ENCODE measurements at places on chromosomes 12 and 14.

GRCh38 chr14:74141703-74142102, 56.9 kb downstream of the LIN52 start:
- H3K4me3 ChIP-seq: no peak overlapping the region
- no peak for DNase-seq
- no peaks in the 10 kb centered on the region for H3K36me3 ChIP-seq
- no peaks in the 10 kb centered on the region for H3K27me3 ChIP-seq
- H3K4me1 ChIP-seq: peaks cover 28% of the 10 kb centered on the region
- no peak overlapping the region for H3K27ac ChIP-seq

GRCh38 chr12:91778091-91778832, 367.4 kb downstream of the BTG1 start:
- H3K4me3 ChIP-seq: no peak overlapping the region
- peak overlapping the region; percentile 89 for H3K27ac ChIP-seq
- H3K4me1 ChIP-seq: peaks cover 30% of the 10 kb centered on the region
- H3K36me3 ChIP-seq: no peaks in the 10 kb centered on the region

GRCh38 chr14:23566778-23567185, 809 bp downstream of the AP1G2 start:
- no peak overlapping the region for H3K27ac ChIP-seq
- H3K27me3 ChIP-seq: peaks cover 26% of the 10 kb centered on the region
- H3K36me3 ChIP-seq: no peaks in the 10 kb centered on the region
- no peak for DNase-seq
- peaks cover 34% of the 10 kb centered on the region for H3K4me1 ChIP-seq
- peak overlapping the region; percentile 93 for H3K4me3 ChIP-seq

- no peak overlapping the region for H3K4me3 ChIP-seq
- H3K27me3 ChIP-seq: peaks cover 24% of the 10 kb centered on the region
- DNase-seq: no peak
- H3K36me3 ChIP-seq: no peaks in the 10 kb centered on the region
Measured at GRCh38 chr12:81610955-81611889, 147.9 kb downstream of the PPFIA2 start.

- H3K4me1 ChIP-seq: peaks cover 7% of the 10 kb centered on the region
- no peak overlapping the region for H3K4me3 ChIP-seq
- H3K27ac ChIP-seq: no peak overlapping the region
- no peak for DNase-seq
- H3K27me3 ChIP-seq: peaks cover 3% of the 10 kb centered on the region
- no peaks in the 10 kb centered on the region for H3K36me3 ChIP-seq
Measured at GRCh38 chr12:112559784-112560183, 141.0 kb downstream of the PTPN11 start.

GRCh38 chr12:130568041-130568440, 148.1 kb downstream of the RIMBP2 start:
- no peak overlapping the region for H3K27ac ChIP-seq
- no peak overlapping the region for H3K4me3 ChIP-seq
- no peak for DNase-seq
- H3K4me1 ChIP-seq: no peaks in the 10 kb centered on the region

DNA sequence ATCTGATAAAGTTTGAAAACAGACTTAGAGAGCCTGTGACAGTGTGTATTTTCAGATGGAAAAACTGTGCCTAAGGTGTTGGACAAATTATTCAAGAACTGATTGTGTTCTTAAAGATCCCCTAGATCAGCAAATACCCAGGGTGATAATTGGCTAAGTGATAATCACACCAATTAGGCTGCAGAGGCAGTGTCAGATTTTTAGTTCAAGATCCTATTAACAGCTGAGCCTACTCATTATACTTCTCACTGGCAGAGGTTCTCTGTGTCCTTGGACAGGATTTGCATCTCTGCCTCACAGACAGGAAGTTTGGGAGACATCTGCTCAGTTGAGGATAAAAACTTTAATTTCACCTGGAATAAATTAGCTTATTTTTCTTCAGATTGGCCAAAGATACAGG, 4.3 kb upstream of the FGD4 start:
- no peak overlapping the region for H3K27ac ChIP-seq
- no peak for DNase-seq
- no peaks in the 10 kb centered on the region for H3K36me3 ChIP-seq
- peaks cover 8% of the 10 kb centered on the region for H3K4me1 ChIP-seq
- H3K27me3 ChIP-seq: peaks cover 24% of the 10 kb centered on the region
- no peak overlapping the region for H3K4me3 ChIP-seq

- peaks cover 28% of the 10 kb centered on the region for H3K36me3 ChIP-seq
- H3K4me3 ChIP-seq: no peak overlapping the region
- DNase-seq: no peak
- peaks cover 39% of the 10 kb centered on the region for H3K4me1 ChIP-seq
- H3K27ac ChIP-seq: peak overlapping the region; percentile 53
Measured at GRCh38 chr12:106747973-106748436, 26.5 kb upstream of the RIC8B start.

DNA sequence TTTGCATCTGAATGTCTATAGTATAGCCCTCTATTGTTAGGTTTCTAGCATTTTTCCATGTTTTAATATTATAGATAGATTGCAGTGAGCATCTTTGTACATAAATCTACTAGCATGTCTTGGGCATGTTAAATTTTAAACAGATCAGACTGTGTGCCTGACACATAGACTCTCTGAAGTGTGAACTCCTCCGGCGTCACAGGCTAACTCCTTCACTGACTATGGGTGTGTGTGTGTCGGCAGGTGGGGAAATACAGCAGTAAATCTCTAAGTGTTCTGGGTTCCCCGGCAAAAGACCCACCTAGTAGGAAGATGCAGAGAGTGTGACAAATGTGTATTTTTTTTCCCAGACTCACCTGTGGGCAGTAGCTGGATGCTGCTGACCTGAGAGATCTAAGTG, 2.3 kb downstream of the VWF start:
- no peak overlapping the region for H3K27ac ChIP-seq
- no peaks in the 10 kb centered on the region for H3K36me3 ChIP-seq
- peaks cover 4% of the 10 kb centered on the region for H3K4me1 ChIP-seq
- no peak overlapping the region for H3K4me3 ChIP-seq
- peaks cover 2% of the 10 kb centered on the region for H3K27me3 ChIP-seq
- DNase-seq: no peak

DNA sequence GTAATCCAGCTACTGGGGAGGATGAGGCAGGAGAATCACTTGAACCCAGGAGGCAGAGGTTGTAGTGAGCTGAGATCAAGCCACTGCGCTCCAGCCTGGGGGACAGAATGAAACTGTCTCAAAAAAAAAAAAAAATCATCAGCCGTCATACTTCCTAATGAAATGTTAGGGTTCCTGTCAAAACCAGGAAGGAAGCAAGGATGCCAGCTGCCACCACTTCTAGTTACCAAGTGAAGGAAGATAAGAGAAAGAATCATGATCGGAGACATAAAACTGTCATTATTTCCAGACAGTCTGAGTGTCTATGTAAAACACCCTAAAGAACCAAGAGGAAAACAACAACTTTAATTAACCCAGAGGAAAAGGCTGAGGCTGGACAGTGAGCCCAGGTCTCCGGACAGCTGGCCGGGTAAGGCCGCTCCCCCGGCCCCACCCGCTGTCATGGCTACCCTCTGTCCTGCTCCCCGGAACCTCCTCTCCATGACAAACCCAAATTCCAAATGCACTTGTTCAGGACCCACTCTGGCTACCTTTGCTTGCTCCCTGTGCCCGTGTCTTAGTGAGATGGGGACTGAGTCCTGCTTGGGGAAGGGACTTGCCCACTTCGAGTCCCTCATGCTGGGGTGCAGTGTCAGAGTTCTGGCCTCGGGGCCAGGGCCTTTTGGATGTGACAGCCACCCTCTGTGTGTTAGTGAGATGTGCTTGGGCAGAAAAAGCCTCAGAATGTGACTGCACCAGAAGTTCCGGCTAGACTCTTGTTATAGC, 29.0 kb downstream of the SLC6A12 start:
- peaks cover 13% of the 10 kb centered on the region for H3K27me3 ChIP-seq
- peaks cover 11% of the 10 kb centered on the region for H3K4me1 ChIP-seq
- no peak overlapping the region for H3K4me3 ChIP-seq

DNA sequence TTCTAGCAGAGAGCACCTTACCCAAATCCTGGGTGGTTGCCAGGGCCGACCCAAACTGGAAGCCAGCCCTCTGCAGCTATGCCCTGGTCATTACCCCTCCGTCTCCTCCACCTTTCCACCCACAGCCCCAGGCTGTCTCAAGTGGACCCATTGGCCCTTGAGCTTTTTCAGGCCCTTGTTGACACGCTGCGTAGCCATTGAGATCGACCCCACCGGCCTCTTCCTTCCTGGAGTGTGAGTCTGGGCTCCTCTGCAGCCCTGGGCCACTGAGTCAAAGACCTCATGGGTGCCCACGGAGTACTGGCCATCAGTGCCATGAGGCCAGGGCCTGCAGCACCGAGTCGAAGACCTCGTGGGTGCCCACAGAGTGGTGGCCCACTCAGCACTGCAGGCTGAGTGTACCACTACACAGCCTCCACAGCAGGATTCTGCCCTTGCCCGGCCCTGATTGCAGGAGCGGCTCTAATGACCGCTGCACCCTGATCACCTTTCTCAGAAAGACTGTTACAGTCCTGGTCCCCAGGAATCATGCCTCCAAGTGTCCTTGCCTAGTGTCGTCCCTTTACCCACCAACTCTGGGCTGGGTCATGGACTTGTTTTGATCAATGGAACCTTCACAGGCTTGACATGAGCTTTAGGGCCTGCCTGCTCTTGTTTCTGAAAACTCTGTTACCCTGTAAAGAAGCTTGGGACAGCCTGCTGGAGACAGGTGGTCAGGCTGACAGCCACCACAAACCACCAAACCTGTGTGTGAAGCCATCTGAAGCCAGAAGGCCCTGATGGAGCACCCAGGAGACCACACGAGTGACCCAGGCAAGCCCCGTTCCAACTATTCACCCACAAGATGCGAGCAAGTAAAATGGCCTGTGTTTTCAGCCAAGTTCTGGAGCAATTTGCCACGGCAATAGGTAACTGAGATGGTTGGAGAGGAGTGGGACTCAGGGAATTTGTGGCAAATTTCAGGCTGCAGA, 39.6 kb upstream of the TRAF3 start:
- H3K4me1 ChIP-seq: no peaks in the 10 kb centered on the region
- no peak for DNase-seq
- H3K27ac ChIP-seq: peak overlapping the region; percentile 78
- peaks cover 9% of the 10 kb centered on the region for H3K36me3 ChIP-seq

DNA sequence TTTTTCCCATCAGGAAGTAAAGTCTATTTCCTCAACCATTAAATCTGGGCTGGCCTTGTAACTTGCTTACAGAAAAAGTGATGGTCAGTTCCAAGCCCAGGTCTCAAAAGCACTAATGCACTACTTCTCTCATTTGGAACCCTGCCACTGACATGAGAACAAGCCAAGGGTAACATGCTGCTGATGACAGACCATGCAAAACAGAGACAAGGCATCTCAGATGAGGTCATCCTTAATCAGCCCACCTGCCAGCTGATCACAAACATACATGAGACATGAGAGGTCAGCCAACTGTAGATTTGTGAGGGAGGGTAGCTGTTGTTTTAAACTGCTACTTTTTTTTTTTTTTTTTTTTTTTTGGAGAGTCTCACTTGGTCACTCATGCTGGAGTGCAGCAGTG, 16.2 kb downstream of the TWF1 start:
- H3K36me3 ChIP-seq: peaks cover 9% of the 10 kb centered on the region
- H3K27me3 ChIP-seq: no peaks in the 10 kb centered on the region
- H3K4me1 ChIP-seq: no peaks in the 10 kb centered on the region
- H3K4me3 ChIP-seq: no peak overlapping the region
- DNase-seq: no peak

GRCh38 chr12:96308881-96309280, 91.4 kb downstream of the CDK17 start:
- no peak for DNase-seq
- no peaks in the 10 kb centered on the region for H3K27me3 ChIP-seq
- H3K27ac ChIP-seq: no peak overlapping the region
- no peaks in the 10 kb centered on the region for H3K36me3 ChIP-seq
